ENCODE measurements at places on chromosomes 7 and 10. TPM values are rescaled to one million over a fixed set of nuclear protein-coding genes. Genes with fewer than 3 reads are reported as not detected.

DNA sequence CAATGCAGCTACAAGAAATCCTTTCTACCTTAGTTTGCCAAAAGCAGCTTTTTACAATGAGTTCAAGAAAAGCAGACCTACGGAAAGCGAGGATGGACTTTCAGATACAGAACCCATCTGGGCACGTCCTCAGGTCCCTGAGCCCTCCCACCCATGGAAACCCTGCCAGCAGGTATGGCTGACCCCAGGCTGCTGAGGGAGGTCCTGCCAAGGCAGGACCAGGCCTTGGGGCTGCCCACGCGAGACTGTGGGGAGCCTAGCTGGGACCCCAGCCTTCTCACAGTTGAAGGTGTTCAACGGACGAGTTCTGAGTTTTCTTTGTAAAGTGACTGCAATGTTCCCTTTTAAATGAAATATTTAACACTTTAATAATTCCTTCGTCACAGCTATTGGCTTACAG, 245.0 kb downstream of the MGMT start:
- no peaks in the 10 kb centered on the region for H3K4me1 ChIP-seq
- no peak for DNase-seq
- H3K27me3 ChIP-seq = no peaks in the 10 kb centered on the region
- no peak overlapping the region for H3K4me3 ChIP-seq
- H3K36me3 ChIP-seq = no peaks in the 10 kb centered on the region

GRCh38 chr7:14762561-14762960, 140.0 kb downstream of the DGKB start:
- DNase-seq = no peak
- no peak overlapping the region for H3K4me3 ChIP-seq
- H3K27ac ChIP-seq = no peak overlapping the region

GRCh38 chr10:57420881-57421280, 846.8 kb downstream of the IPMK start:
- H3K4me1 ChIP-seq = no peaks in the 10 kb centered on the region
- H3K36me3 ChIP-seq = no peaks in the 10 kb centered on the region
- H3K27me3 ChIP-seq = no peaks in the 10 kb centered on the region
- no peak for DNase-seq
- H3K27ac ChIP-seq = no peak overlapping the region
- no peak overlapping the region for H3K4me3 ChIP-seq

GRCh38 chr10:79246606-79247275, 100.5 kb upstream of the PPIF start:
- H3K27me3 ChIP-seq = no peaks in the 10 kb centered on the region
- H3K36me3 ChIP-seq = no peaks in the 10 kb centered on the region
- peak overlapping the region; percentile 60 for H3K27ac ChIP-seq
- H3K4me1 ChIP-seq = peaks cover 51% of the 10 kb centered on the region
- peak; percentile 82 for DNase-seq

DNA sequence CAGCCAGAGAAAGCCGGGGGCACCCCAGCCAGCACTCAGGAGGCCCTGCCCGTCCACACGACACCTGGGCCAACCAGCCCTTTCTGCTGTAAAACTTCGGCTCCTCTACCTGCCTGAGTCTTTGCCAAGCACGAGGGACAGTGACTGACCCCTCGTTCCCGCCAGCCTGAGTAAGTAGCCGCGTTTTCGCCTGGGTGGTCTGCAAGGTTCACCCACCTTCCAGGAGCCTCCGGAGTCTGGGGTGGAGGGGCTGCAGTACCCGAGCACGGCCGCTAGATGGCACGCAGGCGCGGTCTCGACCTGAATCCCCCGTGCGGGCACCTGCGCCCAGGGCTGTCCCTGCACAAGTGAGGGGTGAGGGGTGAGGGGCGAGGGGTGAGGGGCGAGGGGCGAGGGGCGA, 192.7 kb downstream of the PTPRN2 start:
- DNase-seq = no peak
- H3K36me3 ChIP-seq = no peaks in the 10 kb centered on the region
- H3K27ac ChIP-seq = no peak overlapping the region

Gene CALHM1
- not detected for total RNA-seq

Gene TMEM213
- not detected for total RNA-seq

Gene SPDYE16
- not detected for total RNA-seq

Gene PRKRIP1
- total RNA-seq = 31.7 TPM

DNA sequence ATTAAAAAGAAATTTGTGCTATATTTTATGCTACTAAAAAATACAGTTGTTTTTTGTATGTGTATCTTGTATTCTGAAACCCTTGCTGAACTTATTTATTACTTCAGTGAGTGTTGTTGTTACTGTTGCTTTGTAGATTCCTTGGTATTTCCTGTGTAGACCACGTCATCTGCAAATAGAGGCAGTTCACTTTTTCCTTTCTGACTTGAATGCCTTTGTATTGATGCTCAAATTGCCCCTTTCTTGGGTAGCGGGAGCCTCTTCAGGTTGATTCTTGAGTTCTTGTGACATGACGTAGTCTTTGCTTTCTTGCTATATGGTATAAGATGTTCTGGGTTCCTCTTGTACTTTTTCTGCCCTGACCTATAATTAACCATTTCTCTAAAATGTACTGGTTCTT, 504.1 kb downstream of the SDK1 start:
- no peak overlapping the region for H3K4me3 ChIP-seq
- no peak overlapping the region for H3K27ac ChIP-seq
- no peaks in the 10 kb centered on the region for H3K4me1 ChIP-seq
- H3K36me3 ChIP-seq = no peaks in the 10 kb centered on the region

- no peak overlapping the region for H3K4me3 ChIP-seq
- H3K27ac ChIP-seq = peak overlapping the region; percentile 92
- no peaks in the 10 kb centered on the region for H3K36me3 ChIP-seq
- H3K4me1 ChIP-seq = peaks cover 68% of the 10 kb centered on the region
- DNase-seq = no peak
Observed at GRCh38 chr10:114576716-114577115, 81.4 kb downstream of the ABLIM1 start.

Gene ASB15
- total RNA-seq = not detected

DNA sequence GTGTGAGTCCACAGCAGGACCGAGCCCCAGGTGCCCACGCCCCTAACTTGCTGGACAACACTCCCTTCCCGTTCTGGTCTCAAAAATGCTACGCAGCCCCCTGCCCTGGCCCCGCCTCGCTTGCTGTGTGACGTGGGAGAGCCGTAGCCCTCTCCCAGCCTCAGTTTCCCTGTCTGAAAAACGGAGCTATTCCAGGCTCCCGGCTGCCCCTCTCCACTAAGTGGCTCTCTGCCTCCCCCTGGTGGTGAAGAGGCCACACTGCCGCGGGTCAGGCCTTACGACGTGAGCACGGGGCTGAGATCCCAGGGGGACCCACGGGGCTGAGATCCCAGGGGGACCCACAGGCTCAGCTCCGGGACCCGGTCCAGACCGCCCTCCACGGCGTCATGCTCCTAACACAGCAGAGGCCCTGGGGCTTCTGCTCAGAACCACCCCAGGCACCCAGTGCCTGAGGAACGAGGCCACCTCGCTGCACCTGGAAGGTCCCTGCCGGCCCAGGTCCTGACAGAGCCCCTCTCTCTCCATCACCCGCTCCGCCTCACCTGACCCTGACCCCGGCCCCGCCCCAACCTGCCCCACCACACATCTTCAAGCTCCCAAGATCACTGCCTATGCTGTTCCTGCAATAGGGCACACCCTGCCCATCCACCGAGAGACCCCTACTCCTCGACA, 26.7 kb downstream of the MICALL2 start:
- H3K4me3 ChIP-seq = no peak overlapping the region
- H3K4me1 ChIP-seq = no peaks in the 10 kb centered on the region
- no peak overlapping the region for H3K27ac ChIP-seq
- H3K36me3 ChIP-seq = no peaks in the 10 kb centered on the region

DNA sequence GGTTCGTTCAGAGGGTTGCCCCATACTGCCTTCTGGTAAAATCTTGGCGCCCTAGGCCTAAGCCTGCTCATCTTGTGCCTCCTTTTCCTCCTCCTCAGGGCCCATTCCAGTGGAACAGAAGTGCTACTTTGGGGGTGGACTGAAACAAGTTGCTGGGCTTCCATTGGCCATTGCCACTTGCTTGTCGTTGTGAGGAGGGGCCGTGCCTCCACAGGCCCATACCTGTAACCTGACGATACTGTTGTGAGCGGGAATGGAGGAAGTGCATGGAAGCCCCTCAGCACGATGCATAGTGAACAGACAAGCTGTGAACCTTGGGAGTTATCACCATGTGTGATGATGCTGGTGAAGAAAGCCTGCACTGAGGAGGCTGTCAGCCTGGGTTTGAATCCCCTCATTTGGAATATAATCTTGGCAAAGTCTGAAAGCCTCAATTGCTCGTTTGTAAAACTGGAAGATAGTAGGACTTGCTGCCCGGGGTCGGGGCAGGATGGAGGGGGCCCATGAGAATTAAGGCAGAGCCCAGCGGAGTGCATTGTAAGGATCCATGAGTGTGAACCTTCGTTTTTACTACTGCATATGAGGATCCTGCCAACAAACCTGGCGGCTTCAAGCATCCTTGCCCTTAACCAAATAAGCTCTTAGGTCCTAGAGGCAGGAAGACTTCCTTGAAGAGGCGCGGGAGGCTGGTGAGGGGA, 671 bp upstream of the PAPSS2 start:
- no peak overlapping the region for H3K4me3 ChIP-seq
- no peak overlapping the region for H3K27ac ChIP-seq
- DNase-seq = peak; percentile 45
- peaks cover 13% of the 10 kb centered on the region for H3K4me1 ChIP-seq
- no peaks in the 10 kb centered on the region for H3K36me3 ChIP-seq

GRCh38 chr7:131591687-131592319, 35.4 kb upstream of the PODXL start:
- H3K27ac ChIP-seq = no peak overlapping the region
- H3K36me3 ChIP-seq = no peaks in the 10 kb centered on the region

Gene GIGYF1
- total RNA-seq = 23.9 TPM

Gene LGI1
- total RNA-seq = not detected

GRCh38 chr7:44161371-44161770, 20.2 kb upstream of the MYL7 start:
- H3K36me3 ChIP-seq = no peaks in the 10 kb centered on the region
- no peak for DNase-seq
- no peaks in the 10 kb centered on the region for H3K27me3 ChIP-seq

DNA sequence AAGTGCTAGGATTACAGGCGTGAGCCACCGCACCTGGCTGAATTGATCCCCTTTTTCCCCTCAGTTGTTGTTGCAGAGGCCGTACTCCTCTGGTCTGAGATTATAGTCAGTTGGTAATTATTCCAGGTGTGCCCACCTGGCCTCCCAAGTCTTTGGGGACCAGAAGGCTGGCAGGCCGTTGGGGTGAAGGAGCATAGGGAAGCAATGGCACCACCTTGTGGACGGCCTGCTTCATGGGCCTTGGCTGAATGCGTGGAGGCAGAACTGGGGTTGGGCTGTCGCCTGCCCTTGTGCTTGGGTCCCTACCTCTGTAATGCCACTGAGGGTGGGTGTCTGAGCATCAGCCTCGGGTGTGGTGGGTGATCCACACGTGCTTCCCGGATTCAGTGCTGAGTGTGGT, 125.7 kb downstream of the RGS10 start:
- no peak overlapping the region for H3K27ac ChIP-seq
- H3K4me1 ChIP-seq = peaks cover 32% of the 10 kb centered on the region
- no peak overlapping the region for H3K4me3 ChIP-seq
- H3K36me3 ChIP-seq = no peaks in the 10 kb centered on the region
- peak; percentile 86 for DNase-seq

GRCh38 chr10:7826971-7827370, 8.7 kb downstream of the TAF3 start:
- no peak overlapping the region for H3K27ac ChIP-seq
- H3K4me3 ChIP-seq = no peak overlapping the region
- H3K4me1 ChIP-seq = no peaks in the 10 kb centered on the region
- H3K27me3 ChIP-seq = no peaks in the 10 kb centered on the region

Measured in adrenal gland (tissue), 19 donors.